ENCODE measurements at places on chromosomes 2 and 18.

DNA sequence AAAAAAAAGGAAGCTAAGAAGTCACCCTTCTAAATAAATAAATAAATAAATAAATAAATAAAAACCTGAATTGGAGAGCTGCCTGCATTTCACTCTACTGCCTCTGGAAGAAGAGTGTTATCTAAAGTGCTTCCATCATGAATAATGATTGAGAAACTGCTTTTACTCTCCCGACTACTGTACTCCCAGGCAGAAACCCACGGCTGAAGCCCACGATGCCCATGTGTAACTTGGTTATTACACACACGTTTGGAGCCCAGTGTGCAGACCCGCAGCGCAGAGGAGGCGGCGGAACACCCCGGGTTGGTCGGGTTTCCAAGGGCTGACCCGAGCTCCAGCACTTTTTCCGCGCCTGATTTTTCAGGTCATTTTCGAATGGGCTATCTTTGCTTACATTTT lies 697 bp upstream of the SPATS2L start:
- DNase-seq: no peak

- no peak for DNase-seq
Measured at GRCh38 chr2:226984750-226985582, 149.1 kb downstream of the RHBDD1 start.

DNA sequence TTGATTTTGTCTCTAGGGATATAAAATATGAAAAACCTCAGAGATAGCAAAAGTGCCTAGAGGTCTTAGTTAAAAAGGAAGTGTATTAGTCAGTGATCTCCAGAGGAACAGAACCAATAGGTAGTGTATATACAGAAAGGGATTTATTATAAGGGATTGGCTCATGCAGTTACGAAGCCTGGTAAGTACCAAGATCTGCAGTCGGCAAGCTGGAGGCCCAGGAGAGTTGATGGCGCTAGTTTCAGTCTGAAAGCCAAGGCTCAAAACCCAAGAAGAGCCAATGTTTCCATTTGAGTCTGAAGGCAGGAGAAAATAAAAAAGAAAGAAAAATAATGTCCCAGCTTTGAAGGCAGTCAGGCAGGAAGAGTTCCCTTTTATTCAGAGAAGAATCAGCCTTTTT lies 93.3 kb downstream of the COLEC12 start:
- DNase-seq: no peak

- peak; percentile 13 for DNase-seq
Measured at GRCh38 chr2:96264656-96265348, 995 bp downstream of the TMEM127 start.

DNA sequence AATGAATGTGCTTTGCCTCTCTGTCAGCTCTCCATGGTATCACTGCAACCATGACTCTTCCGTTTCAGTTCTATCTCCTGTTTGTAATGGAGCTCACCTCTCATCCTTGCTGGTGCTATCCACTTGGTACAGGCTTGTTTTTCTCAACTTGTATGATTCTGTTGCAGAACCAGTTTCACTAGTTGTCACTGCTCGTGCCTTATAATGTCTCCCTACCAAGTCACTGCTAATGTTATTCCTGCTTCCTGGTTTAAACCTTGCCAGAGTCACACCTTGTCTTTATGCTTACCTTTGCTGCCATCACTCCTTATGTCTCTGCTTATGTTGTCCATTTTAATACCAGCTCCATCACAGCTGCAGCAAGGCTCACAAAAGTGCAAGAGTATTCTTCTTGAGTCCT lies 1191.0 kb upstream of the LRRTM1 start:
- no peak for DNase-seq

DNA sequence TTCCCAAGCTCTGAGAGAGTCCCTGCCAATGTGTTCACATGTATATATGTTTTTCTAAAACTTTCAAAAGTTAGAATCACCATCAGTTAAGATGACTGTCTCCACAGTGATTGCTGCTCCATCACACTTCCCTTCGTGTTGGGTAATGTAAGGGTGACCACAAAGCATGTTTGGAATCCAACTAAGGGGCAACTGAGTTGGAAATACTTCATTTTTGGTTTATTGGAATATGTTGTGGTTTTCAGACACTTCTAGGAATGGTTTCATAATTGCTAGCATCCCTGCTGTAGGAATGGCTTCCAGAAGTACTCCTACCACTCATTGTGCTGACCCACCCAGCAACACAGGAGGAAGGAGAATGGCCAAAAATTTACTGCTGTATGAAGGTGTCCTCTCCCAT lies 212.5 kb upstream of the GULP1 start:
- DNase-seq: no peak

- DNase-seq: no peak
Measured at GRCh38 chr18:25982153-25982552, 108.3 kb downstream of the SS18 start.

DNA sequence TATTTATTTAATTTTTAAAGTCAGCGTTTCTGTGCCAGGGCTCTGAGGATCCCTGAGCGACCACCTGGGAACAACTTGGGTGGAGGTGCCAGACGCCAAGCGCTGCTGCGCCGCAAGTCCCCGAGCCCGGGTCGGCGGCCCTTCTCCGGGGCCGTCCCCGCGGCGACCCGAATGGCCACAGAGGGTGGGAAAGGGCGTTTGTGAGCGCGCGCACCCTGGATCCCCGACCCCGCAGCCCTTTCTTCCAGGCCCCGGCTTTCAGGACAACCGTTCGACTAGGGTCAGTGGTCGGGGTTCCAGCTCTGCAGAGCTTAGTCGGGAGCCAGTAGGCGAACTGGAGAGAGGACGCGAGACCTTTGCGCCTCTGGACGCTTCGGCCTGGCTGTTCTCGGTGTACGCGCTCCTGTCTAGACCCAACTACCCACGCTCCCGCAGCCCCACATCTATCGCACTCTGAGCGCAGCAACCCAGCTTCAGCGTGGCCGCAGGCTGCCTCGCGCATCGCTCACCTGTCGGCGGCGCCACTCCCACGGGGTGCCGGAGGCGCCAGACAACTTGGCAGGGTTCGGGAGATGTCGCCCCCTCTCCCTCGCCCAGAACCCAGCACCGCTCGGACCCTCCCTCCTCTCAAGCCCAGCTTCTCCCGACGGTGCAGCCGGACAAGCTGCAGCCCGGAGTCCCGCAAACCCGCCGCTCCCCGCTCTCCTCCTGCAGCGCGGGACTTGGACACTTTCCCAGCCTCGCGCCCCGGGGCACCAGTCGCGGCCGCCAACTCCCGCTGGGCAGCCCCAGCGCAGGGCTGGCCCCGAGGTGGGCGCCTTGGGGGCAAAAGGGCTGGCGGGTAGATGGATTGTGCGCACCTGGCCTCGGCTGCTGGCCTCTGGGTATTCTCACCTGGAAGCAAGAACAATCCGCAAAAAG lies 758 bp downstream of the LYPD1 start:
- no peak for DNase-seq

- no peak for DNase-seq
Measured at GRCh38 chr2:75801234-75801982, 90.7 kb upstream of the GCFC2 start.

DNA sequence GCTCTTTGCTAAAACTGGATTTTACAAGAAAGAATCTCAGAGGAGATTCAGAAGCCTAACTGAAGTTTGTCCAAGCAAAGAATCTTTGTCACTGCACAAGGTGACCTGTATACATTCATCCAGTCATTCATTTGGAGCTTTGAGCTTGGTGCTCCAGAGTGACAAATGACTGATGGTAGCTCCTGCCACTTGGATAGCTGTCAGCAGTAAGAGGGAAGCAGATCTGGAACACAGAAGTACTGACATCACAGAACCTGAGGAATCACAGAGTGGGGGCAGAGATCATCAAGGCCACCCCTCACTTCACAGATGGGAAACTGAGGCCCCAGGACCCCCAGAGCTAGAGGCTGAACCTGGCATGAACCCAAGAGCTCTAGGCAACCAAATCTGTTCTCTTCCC lies 28.8 kb upstream of the IGFBP2 start:
- no peak for DNase-seq

GRCh38 chr2:69544951-69545350 lies 98.6 kb downstream of the AAK1 start:
- DNase-seq: no peak

DNA sequence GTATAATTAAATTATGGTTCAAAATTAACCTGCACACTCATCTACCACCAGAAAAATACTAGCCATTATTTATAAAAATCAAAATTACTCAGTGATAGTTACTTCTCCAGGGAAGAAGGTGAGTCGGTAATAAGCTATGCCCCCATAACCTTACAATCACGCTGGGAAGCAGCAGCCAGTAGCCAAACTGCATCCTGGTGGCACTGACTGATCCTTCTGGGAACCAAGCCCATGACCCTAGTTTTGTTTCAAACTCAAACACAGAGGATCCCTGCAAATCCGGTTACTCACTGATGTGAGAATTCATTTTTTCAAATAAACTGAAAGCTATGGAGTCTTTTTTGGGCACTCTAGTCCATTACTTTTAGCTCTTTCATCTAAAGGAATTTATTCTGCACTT lies 88.2 kb upstream of the VWC2L start:
- DNase-seq: no peak

- no peak for DNase-seq
Measured at GRCh38 chr2:170922634-170923494, 6.2 kb upstream of the GORASP2 start.

DNA sequence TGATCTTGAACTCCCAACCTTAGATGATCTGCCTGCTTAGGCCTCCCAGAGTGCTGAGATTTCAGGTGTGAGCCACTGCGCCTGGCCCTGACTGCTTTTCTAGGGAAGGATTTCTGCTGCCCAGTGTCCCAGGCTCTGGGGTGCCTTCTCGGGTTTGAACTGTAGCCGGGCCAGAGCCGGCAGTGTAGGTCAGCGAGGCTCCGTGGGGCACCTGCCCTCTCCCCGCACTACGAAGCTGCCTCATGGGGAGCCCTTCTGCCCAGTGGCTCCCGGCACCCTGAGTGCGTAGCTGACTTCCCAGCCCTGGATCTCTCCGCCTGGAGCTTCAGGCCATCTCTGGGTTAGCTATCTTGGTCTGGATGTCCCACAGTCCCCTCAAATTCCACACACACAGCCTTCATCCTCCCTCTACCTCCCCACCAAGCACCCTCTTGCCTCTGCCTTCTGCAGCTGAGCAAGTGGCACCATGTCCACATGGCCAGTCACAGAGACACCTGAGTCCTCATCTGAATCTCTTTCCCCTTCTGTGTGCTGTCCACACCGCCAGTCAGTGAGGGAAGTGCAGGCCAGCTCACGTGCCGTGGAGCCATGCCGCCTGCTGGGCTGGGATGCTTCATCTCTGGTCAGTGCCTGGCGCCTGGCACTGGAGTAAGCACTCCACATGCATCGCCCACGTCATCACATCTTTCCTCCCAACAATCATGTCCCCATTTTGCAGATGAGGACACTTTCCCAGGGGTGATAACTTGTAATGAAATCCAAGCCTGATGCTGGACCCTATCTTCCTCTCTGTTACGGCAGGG lies 69.2 kb downstream of the EDAR start:
- DNase-seq: no peak

DNA sequence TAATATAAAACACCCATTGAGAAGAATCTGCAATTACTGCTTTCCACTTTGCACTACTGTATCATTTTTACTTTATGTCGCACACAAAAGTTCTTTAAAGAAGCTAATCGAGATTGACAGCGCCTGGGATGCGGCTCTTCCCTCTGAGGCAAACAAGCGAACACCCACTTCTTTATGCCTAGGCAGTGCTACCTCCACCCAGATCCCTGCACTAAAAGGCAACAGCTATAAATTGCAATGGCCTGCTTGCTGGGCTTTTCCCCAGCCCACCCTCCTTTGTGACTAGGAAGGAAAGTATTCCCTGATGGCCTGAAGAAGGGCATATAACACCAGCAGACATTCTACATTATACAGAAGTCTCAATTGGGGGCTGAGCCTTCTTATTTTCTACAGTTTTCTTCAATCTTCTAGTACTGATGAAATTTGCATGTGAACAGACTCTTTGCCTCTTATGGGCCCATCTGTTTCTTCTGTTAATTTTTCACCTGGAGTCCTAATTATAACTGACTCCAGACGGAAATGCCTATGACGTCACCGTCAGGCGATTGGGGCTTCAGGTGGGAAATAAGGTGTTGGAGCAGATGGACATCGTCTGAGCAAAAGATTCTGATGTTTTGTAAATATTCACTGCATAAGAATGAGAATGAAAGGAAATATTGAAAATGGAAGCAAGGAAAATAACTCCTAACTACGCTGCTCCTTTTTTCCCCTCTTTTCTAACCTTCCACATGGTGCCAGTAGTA lies 138.9 kb upstream of the DCC start:
- DNase-seq: no peak

DNA sequence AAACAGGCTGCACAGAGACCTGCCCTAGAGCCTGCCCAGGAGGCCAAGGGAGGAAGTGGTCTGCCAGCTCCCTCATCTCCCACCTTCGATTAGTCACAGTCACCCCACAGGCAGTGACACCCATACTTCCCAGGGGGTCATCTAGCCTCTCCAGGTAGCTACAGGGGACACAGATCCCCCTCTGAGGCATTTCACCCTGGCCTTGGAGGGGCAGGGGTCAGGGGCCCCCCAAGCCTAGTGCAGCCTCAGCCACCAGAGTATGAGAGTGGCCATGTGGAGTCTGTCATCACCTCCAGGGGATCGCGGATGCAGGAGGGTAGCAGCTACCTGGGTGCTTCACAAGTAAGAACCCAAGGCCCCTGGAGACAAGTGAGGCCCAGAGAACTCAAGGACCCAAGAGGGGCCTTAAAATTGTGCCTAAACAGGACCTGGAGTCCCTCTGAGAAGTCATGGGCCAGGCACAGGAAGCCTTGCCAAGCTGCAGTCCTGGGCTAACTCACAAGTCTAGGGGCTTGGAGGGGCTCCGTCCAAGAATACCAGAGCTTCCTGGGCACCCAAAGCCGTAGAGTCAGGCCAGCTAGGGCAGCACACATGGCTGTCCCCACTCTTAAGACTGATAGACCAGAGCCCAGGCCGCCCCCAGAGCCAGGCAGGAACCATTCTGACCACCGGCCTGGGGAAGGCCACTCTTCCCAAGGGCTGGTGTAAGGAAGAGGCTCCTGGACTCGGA lies 354.3 kb upstream of the ID2 start:
- no peak for DNase-seq

GRCh38 chr2:28591711-28592335 lies 96.0 kb downstream of the PLB1 start:
- no peak for DNase-seq

DNA sequence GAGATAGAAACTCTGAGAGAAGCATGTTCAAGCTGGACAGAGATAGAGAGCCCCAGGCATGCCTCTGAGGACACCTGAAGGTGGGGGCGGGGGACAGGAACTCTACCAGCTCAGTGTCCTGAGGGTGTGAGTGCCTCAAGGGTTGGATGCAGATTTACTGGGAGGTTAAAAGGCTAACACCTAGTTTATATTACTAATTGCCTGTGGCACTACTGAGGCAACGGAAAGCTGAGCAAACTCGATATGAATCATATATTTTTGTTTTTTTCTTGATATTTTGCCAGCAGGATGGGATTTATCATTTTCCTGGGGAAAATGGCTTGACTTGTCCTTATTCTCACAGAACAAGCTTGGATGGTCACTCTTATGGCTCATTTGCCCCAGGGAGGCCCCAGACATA lies 319.5 kb downstream of the ALK start:
- DNase-seq: no peak

- DNase-seq: no peak
Measured at GRCh38 chr2:26986576-26986975, 16.1 kb downstream of the MAPRE3 start.

DNA sequence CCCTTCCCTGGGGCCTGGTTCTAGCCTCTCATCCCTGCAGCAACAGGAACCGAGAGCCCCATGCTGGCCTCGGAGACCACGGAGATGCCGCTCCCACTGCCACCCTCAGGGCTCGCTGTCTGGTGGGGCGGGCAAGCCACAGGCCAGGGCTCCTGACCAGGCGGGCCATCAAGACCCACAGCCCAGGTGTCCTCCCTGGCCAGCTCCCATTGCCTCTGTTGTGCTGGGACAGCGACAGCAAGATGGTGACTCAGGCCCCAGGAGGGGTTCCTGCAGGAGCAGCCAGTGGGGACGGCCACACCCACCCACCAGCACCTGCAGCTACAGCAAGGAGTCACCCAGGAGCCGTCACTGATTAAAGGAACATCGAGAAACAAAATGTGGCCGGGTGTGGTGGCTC lies 7.4 kb downstream of the KLHL30 start:
- DNase-seq: no peak

All from activated CD8-positive, alpha-beta memory T cell treated with anti-CD3 and anti-CD28 coated beads for 48 hours (primary cell).